ENCODE measurements at places on chromosomes 6 and 20.

DNA sequence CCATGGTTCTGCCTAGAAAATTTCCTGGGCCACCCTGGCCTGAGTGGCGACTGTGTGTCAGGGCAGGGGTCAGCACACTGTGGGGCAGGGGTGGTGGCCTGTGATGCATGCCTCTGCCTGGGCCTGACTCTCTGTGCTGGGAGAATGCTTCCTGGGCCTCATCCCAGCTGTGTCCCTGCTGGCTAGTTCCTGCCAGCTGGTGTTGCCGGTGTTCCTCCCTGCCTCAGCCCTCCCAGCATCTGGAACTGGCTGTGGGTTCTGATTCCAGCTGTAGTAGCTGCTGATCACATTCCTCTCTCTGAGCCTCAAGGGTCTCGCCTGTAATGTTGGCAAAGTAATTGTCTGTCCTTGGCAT, 101.5 kb downstream of the SYCP2 start:
- no peak for DNase-seq

DNA sequence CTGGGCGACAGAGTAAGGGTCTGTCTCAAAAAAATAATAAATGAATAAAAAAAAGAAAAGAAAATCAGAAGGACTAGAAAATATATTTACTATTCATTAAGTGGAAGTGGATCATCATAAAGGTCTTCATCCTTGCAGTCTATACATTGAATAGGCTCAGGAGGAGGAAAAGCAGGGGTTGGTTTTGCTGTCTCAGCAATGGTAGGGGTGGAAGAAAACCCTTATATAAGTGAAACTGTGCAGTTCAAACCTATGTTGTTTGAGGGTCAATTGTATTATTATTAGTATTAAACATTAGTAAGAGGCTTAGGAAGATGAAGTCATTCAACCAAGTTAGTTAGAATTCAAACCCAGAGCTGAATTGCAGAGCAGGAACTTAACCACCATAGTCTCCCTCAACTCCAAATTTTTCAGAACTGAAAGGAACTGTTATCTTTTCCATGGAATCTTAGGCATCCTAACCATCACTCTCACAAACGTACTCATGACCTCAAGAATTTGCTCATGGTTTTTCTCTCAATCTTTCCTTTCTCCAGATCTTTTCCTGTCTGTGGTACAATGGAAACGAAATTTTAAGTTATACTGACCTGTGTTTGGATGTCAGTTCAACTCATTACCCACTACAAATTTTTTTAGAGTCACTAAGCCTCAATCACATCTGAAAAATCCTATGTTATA, 7.7 kb upstream of the SMIM13 start:
- no peak for DNase-seq

DNA sequence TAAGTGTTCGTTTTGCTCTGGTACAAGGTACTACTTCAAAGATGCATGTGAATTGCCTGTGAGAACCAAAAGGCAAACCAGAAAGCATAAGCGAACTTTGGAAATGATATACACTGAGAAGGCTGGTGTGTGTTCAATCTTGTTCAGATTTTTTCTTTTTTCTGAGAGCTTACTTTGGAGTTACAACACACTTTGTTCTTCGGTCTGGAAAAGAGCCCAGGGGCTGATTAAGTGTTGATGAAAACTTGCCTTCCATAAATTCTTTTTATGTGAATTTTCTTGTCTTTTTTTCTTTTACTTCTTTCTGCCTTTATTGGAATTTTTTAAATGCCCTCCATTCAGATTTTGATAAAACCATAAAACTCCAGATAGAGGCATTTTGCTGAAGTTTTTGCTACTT, 395.1 kb upstream of the SASH1 start:
- no peak for DNase-seq

- no peak for DNase-seq
Observed at GRCh38 chr6:42212442-42212841, 5.2 kb downstream of the MRPS10 start.

DNA sequence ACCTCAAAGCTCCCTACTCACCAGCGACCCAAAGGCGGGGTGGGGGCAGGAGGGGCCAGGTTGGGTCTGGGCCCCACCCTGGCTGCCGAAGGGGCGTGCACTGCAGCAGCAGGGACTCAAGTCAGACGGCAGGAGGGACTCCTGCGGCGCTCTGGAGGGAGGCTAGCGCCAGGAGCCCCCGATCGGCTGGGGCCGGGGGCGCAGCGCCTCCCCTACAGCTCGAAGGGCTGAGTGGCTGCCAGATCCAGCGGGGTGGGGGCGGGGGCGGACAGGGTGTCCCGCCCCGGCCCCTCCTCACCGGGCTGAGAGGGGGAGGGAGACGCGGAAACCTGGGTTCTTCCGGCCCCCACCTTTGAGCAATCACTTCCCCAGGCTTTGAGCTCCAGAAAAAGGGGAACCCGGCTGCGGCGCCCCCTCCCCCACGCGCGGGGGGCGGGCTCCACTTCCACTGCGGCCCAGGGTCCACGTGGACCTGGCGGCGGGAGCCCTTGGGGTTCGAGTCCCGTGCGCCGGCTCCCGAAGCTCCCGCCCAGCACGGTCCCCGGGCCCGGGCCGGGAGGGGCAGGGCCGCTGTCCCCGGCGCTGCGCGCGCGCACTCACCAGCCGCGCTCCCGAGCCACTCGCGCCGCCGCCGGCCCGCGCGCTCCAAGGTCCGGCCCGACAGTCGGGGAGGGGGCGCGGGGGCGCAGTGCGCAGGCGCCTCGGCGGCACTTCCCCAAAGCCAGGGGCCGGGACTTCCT, at the start of gene RGS19:
RGS19 (minus strand) TSS at position 246 of the 740 bp plus-strand sequence. CDS start 2,632 bp downstream, outside the sequence.
- DNase-seq, result no peak

- DNase-seq, result no peak
Observed at GRCh38 chr6:167734662-167735083, 92.0 kb upstream of the AFDN start.

GRCh38 chr20:57725636-57726035, 15.8 kb upstream of the PMEPA1 start:
- DNase-seq, result no peak
